ENCODE measurements at places on chromosomes 3 and 15.

GRCh38 chr3:122681974-122682409, 1.4 kb downstream of the PARP14 start:
- DNase-seq, result no peak

DNA sequence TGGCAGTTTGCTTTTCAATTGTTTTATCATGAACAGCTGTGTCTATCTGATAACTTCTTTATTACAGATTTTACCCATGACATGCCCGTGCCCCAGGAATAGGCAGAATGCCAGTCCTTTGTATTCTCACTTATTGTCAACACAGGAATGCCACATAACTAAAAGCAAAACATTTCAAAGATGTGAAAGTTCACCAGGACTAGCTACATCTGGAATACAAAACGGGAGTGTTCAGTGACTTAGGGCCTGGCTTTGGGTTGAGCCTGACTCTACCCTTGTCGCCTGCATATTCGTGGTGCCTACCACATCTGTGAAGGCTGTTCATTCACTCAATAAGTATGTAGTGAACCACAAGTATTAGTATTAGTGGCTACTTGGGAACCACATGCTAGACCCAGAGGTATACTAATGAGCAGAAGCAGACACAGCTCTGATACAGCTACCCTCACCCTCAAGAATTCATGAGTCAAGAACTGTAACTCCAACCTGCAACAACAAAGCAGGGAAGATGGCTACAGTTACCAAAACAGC, 2.9 kb downstream of the TNFSF10 start:
- no peak for DNase-seq

DNA sequence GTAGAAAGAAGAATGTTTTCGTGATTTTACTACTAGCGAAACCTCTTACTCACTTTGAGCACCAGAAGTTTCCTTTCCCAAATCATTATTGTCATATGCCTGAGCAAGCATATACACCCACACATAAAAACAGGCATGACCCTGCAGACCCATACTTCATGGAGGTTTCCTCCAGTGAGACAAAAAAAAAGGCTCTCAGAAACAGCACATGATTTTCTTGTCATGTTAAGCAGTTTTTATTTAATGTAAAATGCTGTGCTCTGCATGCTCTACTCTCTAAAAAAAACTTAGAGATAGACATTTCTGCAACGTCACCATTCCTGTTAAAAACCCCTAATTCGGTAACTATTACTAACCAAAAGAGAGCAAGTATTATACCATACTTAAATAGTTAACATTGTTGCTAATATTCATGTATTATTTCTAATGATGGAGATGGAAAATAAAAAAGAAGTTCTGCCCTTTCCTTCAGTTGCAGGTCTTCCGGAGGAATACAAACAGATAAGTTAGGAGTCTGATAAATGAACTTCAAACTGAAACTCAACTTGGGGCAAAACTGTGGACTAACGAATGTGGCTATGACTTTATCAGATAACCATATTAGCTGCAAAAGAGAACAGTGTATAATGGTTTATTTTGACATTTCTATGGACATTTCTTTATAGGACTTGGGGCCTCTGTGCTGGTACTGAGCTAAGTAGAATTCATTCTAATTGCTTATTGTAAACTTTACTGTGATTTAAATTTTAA, 15.9 kb downstream of the CD200R1 start:
- no peak for DNase-seq

- no peak for DNase-seq
Observed at GRCh38 chr3:102295756-102296155, 139.1 kb upstream of the ZPLD1 start.

- no peak for DNase-seq
Observed at GRCh38 chr3:62724503-62724902, 150.7 kb downstream of the CADPS start.

GRCh38 chr3:13553686-13554085, 4.8 kb downstream of the FBLN2 start:
- DNase-seq, result no peak

DNA sequence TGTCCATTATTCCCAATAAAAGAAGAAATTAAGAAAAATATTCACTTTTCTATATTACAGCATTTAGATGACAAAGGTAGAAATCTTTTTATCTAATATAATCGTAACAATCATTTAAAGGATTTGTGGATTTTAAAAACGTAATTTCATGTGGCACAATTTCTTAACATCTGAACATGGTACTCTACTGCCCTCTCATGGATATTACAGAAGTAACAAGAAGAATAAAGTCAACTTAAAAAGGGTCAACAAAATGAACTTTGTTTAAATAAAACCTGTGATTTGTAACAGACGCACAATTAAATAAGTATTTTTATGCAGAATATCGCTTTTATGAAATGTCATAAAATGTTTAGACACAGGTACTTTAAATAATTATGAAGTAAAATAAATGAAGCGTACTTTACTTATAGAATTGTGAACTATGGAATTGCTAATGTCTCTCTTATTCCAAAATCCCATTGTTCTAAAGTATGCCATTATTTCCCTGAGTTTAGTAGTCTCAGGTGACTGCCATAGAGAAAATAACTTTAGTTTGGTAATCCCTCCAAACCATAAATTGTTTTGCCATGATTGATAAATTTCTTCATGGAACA, 366.8 kb upstream of the ZNF385D start:
- no peak for DNase-seq

DNA sequence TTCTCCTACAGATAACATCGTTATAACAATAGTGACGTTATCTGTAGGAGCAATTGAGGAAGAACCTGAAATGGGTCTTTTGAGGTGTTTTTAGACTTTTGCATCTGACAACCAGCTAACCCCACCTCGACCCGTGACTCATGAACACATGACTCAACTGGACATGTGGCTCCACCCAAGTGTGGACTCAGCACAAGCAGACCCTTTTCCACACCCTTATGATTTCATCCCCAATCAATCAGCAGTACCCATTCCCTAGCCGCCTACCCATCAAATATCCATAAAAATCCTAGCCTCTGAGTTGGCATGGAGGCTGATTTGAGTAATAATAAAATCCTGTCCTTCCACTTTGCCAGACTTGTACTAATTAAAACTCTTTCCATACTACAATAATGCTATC, 255.4 kb downstream of the ARPP21 start:
- no peak for DNase-seq

GRCh38 chr15:89321521-89322410, 12.9 kb downstream of the POLG start:
- no peak for DNase-seq

GRCh38 chr3:122188737-122189136, 5.3 kb downstream of the CASR start:
- no peak for DNase-seq

- DNase-seq, result no peak
Observed at GRCh38 chr3:192237992-192238608, 489.2 kb downstream of the FGF12 start.

DNA sequence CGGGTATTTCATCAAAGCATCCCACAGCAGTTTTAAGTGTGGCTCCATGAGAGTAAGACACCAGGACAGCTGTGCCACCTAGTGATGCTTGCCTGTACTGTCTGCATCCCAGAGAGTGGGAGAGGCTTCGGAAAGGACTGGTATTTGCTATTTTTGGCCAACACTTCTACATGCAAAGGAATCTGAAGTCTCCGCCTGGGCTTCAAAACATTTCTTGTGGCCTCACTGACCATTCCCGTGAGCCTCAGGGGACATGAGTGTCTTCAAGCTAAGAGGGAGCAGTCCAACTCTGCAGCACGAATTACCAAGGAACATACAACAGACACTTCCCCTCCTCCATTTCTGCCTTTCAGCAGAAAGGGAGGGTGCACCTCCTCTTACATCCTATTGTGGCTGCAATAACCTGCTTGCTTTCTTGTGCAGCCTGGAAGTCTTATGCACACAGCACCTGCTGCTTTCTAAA, 177.5 kb downstream of the RORA start:
- DNase-seq, result no peak

Measured in NCI-H2081 treated with DMSO at 0.1 percent for 48 hours (cell line).